CD4-positive, CD25-positive, alpha-beta regulatory T cell (primary cell): ENCODE measurements at places on chromosomes 2 and 18.

GRCh38 chr18:63905361-63905760 lies 2.4 kb upstream of the SERPINB10 start:
- DNase-seq: no peak

DNA sequence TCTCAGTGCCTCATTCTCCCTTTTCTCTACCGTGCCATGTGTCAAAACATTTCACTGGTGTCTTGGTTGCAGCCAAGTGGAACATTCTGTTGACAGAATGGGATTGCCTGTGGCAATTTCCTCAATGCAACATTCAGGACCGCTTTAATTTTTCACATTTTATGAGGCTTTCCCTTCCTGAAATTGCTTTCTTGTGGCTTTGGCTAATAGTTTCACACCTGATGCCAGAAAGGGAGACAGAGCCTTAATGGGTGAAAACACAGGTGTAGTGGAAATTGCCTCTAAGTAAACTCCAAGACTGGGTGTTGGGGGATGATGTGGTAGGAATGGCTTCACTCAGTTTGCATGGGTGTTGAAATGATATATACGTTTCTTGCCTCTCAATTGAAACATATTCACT lies 278.3 kb downstream of the TSN start:
- DNase-seq: no peak

- DNase-seq: no peak
Observed at GRCh38 chr2:179454443-179455171, 190.0 kb upstream of the SESTD1 start.

DNA sequence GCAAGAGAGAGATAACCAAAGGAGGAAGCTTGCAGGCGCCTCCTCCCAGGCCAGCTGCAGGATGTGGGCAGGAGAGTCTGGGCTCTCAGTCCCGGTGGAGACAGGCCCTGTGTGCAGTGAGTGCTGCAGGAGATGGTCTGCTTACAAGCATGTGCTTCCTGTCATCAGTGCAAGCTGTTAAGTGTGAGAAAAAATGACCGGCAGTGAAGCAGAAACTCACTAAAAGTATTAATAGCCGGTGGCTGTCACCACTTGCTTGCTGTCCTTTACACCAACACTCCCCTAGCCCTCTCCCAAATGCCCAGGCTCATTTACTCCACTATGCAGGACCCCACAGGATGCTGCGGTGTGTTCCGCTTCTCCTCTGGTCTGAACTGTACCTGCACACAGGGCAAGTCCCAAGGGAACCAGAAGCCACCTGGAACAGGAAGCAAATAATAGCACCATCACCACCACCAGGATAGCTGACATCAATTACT lies 435.6 kb upstream of the HS6ST1 start:
- DNase-seq: no peak

DNA sequence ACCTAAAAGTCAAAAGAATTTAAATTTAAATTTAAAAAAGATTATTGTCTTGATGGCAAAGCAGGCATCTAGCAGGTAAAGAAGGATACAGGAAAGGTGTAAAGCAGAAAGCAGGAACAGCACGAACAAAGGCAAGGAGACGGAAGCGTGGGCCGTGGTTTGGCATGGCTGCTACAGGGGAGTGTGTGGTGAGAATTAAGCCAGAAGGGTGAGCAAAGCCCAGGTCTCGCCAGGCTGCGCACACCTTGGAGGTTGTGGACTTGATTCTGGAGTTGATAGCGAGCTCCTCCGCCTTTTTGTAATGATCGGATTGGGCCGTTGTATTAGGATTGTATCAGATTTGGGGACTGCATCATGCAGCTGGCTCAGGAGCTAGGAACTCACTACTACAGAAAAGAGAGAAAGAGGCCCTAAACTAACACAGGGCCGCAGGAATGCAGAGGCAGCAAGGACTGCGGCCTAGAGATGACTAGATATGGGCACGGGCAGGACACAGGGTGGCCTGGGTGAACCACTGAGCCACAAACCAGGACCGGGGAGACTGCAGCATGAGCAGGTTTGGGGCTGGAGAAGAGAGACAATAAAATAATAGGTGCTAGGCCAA lies 71.4 kb upstream of the TMEM247 start:
- DNase-seq: no peak

GRCh38 chr2:233473386-233473791 lies 93.2 kb downstream of the USP40 start:
- DNase-seq: no peak

DNA sequence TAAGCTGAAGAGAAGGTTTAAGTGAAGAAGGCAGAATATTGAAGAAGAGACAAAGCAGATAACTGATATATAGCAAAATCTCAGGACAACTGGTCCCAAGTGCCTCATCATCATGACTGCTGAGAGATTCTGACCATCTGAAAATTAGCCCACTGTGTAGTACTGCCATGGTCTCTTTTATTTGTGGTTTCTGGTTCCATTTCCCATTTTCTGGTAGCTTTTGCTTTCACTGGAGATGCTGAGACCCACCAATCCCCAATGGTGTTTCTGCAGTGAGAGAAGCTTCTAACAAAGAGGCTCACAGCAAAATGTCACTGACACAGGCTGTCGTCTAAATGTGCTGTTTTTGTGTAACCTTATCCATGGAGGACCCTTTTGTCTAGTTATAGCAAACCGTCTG lies 79.5 kb downstream of the TMEM163 start:
- no peak for DNase-seq

DNA sequence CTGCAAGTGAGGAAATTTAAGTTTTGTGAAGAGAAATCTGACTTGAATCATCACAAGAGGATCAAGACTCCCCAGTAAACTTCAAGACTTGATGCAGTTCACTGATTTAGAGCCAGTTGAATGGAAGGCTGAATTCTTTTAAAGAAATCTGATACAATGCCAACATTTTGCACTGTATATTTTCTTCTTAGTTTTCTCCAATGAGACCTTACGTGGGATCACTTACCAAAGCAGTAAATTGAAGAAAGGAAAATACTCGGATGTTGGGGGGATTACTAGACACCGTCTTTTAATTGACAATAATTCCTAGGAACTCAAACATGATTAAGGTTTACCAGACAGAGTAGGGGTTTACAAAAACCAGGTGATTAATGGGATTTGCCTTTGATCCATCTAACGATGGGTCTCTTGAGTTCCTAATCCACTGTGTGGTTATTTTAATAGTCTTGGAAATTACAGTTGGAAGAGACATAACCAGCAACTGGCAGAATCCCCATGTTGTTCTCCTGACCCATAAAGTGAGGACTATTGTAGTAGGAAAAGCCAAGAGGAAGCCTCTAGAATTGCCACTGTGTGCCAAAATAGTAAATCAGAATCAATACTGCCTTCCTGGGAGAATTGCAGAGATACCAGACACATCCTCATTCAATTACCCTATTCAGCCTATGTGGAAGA lies 354.5 kb downstream of the PID1 start:
- DNase-seq: no peak

GRCh38 chr2:224077773-224078507 lies 38.9 kb upstream of the SERPINE2 start:
- no peak for DNase-seq

DNA sequence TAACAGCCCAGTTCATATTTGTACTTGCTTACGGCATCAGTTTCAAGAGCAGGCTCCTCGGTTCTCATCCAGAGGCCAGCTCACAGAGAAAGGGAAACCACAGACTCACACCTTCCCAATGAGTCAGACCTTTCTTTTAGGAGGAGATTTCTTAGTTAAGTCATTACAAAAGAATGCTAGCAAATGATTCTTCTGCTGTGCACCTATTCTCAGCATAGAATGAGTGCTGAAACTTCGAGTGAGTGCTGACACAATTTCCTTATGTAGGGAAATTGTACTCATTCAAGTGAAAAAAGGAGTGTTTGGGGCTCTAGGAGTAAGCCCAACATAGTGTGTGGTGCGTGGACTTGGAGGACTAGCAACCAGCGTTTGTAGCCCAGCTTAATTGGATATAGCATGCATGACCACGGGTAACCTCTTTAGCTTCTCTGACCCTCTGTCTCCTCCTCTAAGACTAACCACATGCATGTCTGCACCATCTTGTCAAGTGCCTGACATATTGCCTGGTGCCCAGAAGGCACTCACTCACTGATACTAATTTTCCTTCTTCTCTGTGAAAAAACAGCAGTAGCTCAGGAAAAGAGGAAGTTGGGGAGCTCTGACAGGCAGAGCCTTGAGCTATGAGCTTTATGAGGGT lies 87.0 kb downstream of the ALPK2 start:
- peak; percentile 73 for DNase-seq

GRCh38 chr2:157192445-157193423 lies 64.8 kb upstream of the GALNT5 start:
- no peak for DNase-seq

GRCh38 chr2:43302961-43303494 lies 76.6 kb upstream of the ZFP36L2 start:
- peak; percentile 45 for DNase-seq

DNA sequence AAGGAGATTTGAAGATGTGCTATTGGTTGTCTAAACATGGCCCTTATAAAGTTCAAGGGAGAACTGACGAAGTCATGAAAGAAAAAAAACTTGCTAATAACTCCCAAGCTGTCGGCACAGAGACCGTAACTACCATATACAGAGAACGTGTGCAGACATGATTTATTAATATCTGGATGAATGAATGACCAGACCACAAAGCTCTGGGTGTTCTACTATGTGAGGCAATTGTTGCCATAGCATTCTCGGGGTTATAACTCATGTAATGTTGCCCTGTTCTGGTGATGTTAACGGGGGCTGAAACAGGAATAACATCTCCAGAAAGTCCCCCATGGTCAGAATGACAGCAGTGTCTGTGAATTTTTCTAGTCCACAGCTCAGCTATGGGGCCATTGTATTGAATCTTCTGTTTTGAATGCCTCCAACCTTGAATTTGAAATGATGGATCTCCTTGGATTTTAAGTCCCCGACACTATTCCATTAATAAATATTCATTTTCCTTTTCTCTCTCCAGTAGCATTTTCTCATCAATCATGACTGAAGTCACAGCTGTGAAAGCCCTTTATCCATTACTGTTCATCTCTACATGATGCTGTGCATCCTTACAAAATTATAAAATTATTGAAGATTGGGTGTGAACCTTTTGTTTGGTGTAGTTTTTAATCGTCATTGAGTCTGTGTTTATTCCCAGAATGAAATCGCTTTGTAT lies 483.4 kb upstream of the KLHL29 start:
- DNase-seq: no peak

DNA sequence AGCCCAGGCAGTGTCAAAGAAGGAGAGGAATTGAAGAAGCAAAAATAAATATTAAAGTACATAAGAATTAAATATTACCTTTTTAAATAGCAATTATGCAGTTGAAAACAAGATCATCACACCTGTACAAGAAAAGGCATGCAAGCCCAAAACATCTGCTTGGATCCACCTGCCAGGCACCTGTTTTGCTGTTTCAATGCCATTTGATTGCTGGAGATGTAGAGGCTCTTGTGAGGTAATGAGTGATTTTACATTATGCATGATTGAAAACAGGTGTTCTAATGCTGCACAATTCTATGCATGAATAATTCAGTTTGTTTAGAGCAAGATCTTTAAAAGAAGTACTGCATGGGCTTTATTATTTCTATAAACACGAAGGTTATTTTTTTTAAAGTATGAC lies 700.6 kb upstream of the ZEB2 start:
- no peak for DNase-seq

DNA sequence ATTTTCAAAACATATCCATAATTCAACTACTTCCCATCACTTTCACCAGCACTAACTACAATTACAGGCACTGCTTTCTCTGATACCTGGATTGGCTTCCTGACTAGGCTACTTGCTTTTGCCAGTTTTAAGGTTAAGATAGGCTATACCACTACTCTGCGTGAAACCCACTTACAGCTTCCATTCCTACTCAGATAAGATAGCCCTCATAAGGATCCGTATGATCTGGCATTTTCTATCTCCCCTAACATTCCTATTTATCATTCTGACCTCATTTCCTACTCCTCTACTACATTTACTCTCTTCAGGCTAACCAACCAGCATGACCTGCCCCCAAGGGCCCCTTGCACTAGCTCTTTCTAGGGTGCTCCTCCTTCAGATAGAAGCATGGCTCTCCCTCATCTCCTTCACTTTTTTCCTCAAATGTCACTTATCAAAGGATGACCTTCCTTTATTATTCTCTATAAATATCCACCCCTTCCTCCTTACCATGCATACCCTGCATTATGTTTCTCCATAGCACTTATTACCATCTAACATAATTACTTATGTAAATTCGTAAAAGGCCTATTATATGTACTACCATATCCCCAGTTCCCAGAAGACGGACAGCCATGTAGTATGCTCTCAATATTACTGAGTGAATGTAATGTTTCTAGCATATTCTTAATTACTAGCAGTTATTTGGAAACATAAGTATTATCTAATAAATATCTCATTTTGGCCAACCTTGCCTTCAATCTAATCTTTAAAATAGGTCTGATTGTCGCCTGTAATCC lies 4.4 kb downstream of the TIA1 start:
- DNase-seq: no peak

DNA sequence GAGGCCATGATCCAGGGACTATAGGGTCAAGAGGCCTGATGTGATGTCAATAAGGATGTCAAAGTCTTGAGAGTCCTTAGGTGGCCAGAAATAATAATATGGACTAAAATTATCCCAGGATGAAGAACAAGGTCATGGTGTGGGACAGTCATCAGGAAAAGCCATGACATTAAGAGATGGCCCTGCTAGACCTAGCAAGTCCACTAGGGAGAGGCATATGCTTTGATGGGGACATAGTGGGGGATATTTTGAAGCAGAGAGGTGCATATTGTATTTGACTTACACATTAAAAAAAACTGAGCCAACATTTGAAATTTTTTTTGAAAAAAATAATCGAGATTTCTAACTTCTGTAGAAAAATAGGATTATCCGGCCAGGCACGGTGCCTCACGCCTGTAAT lies 53.3 kb upstream of the CXCR4 start:
- no peak for DNase-seq

- DNase-seq: no peak
Observed at GRCh38 chr2:241279413-241279812, 36.1 kb downstream of the HDLBP start.

DNA sequence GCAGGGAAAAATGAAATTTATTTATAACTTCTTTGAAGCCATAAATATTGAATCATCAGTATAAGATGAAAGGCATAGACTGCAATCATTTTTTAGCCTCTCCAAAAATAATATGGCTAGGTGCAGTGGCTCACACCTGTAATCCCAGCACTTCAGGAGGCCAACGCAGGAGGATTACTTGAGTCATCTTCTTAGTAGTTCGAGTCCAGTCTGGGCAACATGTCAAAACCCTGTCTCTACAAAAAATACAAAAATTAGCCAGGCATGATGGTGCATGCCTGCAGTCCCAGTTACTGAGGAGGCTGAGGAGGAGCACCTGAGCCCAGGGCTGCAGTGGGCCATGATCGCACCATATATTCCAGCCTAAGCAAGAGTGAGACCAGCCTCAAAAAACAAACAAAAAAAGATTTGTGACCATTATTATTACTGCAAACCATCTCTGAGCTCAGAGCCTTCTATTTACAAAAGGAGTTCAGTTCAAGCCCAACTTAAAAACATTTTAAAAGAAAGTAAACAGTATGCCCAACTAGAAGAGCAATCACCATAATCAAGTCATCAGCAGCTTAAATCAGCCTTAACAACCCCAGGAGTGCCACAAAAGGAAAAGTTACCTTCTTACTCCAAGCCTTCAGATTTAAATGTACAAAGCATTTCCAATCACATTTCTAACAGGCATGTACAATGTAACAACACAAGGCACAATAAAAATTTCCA lies 37.5 kb downstream of the KCNG3 start:
- no peak for DNase-seq

- DNase-seq: no peak
Observed at GRCh38 chr2:234444242-234444730, 52.6 kb downstream of the ARL4C start.
